ENCODE measurements at places on chromosomes 7 and 10.

- DNase-seq, result no peak
Observed at GRCh38 chr7:22667562-22668239, 59.3 kb upstream of the IL6 start.

DNA sequence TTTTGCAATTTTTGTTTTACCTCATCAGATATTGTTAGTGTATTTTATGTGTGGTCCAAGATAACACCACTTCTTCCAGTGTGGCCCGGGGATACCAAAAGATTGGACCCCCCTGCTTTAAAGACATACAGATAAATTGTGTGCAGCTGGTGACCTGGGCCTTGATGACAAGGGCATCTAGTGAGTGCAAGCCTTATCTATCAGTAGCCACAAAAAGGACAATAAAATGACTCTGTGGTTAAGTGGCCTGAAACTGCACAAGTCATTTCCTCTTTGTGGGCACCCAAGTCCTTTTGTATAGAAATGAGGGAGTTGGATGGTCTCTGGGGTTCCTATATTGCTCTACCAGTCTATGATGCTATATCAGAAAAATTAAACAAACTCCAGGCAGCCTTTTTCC, 98.1 kb downstream of the PARD3 start:
- DNase-seq, result no peak

- no peak for DNase-seq
Observed at GRCh38 chr7:85426487-85426960, 239.7 kb upstream of the SEMA3D start.

- DNase-seq, result no peak
Observed at GRCh38 chr7:30935569-30935877, 23.9 kb downstream of the AQP1 start.

DNA sequence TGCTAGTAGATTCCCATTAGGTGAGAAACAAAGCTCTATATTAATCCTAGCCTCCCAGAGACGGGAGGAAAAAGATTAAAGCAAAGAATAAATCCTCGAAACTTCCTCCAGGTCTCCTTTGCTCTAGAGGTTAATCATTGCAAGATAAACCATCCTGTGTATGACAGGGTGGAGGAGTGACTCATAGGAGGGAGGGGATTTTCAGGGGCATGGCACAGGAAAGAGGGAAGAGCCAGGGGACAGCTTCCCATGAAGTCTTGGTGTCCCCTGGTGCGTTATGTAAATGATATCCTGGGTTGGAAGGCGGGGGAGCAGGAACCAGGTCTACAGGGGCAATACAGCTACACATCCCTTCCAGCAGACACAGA, 780 bp downstream of the CYP3A5 start:
- DNase-seq, result no peak

- DNase-seq, result no peak
Observed at GRCh38 chr10:30494558-30494957, 60.6 kb downstream of the MAP3K8 start.

- no peak for DNase-seq
Observed at GRCh38 chr10:110192552-110192951, 14.9 kb upstream of the MXI1 start.

DNA sequence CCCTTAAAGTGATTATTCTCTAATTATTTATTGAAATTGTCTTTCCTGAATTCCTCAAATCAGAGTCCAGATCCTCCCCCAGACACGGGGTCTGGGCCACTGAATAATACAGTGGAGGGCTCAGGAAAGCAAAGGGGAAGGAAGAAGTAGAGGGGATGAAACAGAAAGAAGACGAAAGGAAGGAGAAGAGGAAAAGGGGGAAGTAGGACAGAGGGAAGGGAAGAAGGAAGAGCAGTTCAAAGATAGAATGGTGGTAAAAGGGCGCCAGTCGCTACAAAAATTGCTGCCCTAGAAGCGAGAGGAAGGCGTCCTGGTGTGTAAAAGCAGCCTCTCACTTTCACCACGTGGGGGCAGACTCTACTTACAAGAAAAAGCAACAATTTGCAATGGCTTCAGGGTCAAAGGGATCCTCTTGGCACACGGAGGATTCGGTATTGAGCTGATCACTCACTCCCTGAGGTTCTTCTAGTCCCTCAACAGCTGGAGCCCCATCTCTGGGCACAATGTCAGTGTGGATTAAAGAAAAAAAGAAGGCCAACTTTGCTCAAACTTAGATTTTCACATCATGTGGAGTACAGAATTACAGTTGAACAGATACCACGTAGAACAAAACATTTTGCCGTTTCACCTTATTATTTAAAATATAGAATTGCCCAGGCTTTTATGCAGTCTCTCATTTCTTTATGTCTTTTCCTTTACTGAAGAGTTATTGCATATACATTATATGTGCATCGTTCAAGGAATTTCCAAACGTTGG, 31.4 kb upstream of the NPVF start:
- DNase-seq, result peak; percentile 20

GRCh38 chr10:96770987-96771386, 50.7 kb upstream of the PIK3AP1 start:
- DNase-seq, result no peak

Measured in brain pericyte (primary cell).